Right ventricle myocardium inferior (tissue), 1 donor: ENCODE measurements at places on chromosomes 11 and 22. TPM values are rescaled to one million over a fixed set of nuclear protein-coding genes. Genes with fewer than 3 reads are reported as not detected.

The EMID1 gene
- total RNA-seq = 0.43 TPM

The C11orf91 gene
- not detected for total RNA-seq

The RIMBP3B gene
- 0.08 TPM for total RNA-seq

The ACTN3 gene
- not detected for total RNA-seq

The DDX10 gene
- total RNA-seq = 12.2 TPM

The CYP2D6 gene
- total RNA-seq = not detected

The SAA4 gene
- total RNA-seq = not detected

The IRAG1 gene
- 5.9 TPM for total RNA-seq

The EP300 gene
- 27.8 TPM for total RNA-seq

The MYO7A gene
- total RNA-seq = 7.0 TPM

The PNPLA5 gene
- not detected for total RNA-seq
